ENCODE measurements at places on chromosomes 13 and 19.

DNA sequence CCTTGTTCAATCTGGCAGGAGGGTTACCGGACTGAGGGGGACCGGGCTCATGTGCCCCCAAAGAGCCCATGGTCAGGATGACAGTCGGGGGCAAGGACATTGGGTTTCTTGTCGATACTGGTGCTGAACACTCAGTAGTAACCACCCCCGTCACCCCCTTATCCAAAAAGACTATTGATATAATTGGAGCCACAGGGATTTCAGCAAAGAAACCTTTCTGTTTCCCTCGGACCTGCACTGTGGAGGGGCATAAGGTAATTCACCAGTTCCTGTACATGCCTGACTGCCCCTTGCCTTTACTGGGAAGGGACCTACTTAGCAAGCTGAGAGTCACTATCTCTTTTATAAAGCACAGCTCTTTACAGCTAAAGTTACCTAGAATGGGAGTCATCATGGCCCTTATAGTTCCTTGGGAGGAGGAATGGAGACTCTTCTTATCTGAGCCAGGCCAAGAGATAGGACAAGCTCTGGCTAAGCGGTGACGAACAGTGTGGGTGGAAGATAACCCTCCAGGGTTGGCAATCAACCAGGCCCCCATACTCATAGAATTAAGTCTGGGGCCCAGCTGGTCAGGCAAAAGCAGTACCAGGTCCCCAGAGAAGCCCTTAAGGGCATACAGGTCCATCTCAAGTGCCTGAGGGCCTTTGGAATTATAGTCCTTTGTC is 603.7 kb downstream of the UQCRFS1 start:
- DNase-seq: no peak

DNA sequence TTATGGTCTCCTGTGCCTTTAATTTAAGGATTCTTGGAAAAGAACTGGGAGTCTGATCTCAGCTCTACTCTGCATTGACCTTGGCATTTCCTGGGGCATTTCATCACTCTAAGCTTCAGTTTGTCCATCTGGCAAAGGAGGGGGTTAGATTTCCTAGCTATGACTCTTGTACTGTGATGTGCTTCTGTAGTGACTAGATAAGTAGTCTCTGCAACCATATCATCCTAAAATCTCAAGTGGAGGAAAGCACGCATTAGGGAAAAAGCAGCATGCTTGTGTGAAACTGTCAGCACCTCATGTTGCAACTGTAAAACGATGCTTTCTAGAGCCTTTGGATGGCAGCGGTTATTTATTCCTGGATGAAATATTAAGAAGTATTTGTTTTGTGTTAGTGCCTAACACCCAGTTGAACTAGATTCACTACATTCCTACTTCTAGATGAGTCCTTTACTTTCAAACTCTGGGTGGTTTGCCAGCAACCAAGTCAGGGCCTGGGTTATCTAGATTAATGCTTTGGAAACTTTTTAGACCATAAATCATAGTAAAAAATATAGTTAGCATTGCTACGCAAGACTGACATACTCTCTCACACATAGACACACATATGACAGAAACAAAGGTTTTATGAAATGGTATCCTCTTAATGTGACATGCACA is 6.8 kb downstream of the WDFY2 start:
- DNase-seq: peak; percentile 99

GRCh38 chr19:782185-782877 is 14.9 kb upstream of the PTBP1 start:
- peak; percentile 87 for DNase-seq

DNA sequence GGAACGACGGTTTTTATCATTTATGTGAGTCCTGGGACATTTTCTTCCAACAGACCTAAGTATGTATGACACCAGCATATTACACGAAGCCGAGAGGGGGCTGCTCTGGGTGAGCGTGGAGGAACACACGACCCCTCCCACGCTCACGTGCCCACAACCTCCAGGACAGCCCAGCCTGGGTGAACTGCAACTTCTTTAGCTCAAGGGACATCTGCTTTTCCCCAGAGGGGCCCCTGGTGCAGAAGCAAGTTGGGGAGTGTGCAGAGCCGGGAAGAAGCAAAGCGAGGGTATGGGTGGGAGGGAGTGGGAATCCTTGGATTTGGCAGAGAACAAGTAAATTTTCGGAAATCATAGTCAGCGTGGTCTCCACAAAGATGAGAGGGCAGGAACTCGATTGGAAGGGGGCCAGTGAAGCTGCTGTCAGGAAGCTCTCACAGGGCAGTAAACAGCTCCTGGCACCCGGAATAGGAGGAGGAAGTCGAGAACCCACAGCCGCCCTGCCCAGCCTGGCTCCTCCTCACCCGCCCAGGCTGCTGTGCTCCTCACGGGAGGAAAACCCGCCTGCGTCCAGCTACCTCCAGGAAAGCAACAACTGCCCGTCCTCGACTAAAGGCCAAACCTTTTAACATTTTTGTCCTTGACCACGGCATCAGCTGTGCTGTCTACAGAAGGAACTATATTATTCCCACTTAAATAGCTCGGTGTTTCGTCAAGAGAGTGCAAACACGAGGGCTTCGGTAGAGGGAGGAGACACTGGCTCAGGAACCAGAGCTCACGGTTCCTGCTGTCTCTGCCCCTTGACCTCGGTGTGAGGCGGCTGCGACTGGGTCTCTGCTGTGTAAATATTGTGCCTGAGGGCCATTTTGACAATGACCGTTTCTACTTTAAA is 17.2 kb upstream of the CFAP97D2 start:
- DNase-seq: peak; percentile 59

GRCh38 chr19:37931881-37932655 is 25.1 kb downstream of the SIPA1L3 start:
- DNase-seq: peak; percentile 77

DNA sequence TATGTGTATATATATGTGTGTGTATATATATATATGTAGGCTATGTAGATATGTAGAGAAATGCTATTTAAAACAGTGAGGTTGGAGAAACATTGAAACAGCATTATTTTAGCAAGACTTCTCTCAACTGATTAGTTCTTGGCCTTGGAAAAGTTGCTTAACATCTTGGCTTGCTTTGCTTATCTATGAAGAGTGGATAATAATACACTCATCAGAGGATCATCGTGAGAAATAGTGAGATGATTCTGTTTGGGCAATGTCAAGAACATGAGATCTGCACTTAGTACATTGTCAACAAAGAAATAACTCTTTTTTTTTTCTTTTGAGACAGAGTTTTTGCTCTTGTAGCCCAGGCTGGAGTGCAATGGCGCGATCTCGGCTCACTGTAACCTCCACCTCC is 128.3 kb downstream of the KLF5 start:
- no peak for DNase-seq

GRCh38 chr13:97849305-97849704 is 104.2 kb upstream of the IPO5 start:
- peak; percentile 42 for DNase-seq

GRCh38 chr13:84032116-84032515 is 149.8 kb upstream of the SLITRK1 start:
- peak; percentile 16 for DNase-seq

GRCh38 chr13:50396001-50396400 is 380.8 kb downstream of the KCNRG start:
- no peak for DNase-seq

DNA sequence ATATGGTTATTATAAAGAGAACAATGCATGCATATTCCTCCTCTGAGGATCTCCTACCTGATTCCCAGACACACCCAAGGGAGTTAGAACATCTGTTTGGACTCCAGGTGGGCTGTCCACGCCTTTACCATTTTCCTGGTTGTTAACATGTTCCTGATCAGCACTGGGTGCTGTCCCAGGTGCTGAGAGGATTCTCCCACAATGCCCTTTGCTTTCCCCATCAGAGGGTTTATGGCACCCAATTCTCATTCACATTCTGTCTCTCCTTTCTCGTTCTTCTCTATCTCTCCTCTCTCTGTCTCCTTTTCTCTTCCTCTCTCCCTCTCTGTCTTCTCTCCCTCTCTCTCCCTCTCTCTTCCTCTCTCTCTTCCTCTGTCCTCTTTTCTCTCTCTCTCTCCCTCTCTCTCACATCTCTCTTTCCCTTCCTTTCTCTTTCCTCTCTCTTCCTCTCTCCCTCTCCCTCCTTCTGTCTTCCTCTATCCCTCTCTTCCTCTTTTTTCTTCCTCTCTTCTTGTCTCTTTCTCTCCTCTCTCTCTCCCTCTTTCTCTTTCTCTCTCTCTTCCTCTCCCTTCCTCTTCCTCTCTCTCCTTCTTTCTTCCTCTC is 3.3 kb upstream of the RDH13 start:
- no peak for DNase-seq

DNA sequence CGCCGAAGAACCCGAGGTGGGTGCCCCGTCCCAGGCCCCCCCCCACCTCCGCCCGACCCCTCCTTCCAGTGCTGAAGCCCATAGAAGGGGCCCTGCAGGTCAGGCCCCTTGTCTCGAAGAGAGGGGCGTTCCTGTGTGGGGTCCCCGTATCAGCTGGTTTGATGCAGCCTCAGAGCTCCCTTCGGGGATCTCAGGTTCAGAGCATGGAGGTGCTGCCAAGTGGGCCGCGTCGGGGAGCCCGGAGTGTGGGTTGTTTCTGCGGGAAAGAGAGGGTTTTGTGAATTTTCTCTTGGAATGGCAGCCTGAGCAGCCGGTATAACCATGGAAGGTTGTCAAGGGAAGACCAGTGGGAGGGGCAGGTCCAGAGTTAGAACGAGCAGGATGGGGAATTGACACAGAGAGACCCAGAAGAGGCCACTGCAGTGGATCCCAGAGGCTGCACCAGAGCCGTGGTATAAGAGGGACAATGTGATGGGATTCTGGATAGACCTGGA is 384 bp downstream of the TRAPPC2B start:
- peak; percentile 20 for DNase-seq

GRCh38 chr19:4524808-4525562 is 6.7 kb upstream of the PLIN4 start:
- DNase-seq: peak; percentile 47

DNA sequence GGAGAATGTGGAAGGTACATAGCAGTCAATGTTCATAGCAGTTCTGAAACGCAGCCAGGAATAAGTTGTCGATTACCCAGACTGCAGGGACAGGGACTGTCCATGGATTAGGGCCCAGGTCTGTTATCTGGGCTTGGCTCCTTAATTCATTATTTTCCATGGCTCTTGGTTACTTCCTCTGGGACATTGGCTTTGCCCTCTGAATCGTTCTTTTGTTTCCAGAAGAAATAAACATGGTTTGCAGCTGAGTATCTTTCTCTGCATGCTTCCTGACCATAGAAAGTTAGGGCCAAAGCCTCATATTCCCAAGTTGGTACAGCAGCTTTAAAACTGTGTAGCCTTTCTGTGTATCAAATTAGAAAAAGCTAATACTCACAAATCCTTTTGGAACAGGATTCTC is 121.7 kb upstream of the MAB21L1 start:
- DNase-seq: no peak

GRCh38 chr13:21385710-21386109 is 73.4 kb downstream of the ZDHHC20 start:
- DNase-seq: no peak

DNA sequence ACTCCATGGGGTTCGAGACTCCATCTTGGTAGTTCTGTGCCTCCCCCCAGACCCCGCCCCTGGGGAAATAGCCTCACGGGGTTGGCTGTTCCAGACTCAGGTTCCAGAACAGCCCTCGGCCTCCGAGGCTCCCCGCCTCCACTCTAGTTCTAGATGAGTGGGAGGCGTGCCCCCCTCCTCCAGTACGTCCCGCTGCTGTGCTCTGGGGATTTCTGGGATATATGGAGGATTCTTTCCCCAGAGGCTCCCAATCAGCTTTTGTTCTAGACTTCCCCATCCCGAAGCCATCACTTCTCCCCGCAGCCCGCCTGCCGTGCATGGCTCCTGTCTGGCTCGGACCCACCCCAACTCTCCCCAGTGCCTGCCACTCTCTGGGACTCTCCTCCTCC is 1.9 kb upstream of the CACNG7 start:
- DNase-seq: no peak

DNA sequence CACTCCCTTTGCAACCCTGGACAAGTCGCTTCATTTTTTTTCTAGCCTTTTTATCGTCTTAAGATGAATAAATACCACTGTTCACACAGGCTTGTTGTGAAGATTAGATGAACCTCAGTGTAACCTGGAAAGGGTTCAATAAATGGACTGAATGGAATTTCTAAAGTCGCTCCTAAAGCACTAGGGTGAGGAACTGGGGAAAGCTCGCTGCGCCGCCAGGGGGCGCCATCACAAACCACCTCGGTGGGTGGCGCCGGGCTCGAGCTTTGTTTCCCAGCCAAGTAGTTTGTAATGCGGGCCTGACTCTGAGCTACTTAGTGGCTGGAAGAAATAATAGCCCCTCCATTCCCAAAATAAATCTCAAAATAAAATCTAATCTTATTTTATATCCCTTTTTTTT is 2.2 kb upstream of the CEACAM6 start:
- DNase-seq: peak; percentile 21

DNA sequence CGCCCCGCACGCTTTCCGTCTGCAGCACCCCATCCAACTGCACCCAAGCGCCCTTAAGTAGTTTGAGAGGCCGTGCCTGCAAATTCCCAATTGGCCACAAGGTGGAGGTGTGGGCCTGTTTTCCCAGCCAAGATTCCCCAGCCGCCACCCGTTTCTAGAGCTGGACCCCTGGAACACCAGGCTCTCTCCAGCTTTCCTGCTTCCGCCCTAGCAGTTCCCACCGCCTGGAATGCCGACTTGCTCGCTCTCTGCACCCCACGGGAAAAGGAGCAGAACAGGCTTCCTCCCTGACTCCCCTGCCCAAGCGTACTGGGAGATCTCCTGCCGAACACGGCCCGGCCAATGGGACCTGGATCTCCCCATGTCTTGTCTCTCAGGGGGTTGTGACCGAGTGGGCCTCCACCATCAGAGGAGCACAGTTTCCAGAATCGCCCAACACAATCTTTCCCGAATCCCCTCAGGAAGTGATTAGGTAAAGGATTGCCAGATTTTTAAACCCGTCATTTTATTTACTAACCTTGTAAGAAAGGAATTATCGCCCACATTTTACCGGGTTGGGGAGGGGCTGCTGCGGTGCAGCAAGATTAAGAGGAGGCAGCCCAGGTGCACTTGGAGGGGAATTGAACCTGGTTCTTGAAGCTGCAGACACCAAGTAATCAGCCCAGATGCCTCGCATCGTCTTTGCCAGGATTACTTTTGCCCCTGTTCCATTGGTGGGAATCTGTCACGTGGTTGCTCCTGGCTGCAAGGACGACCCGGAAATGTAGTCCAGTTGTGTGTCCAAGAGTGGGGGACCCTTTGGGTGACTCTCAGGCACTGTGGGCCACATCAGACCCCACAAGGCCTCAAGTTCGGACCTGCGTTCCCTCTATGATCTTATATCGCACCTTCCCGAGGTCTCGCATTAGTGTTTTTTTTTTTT is 3.5 kb upstream of the NAPSA start:
- peak; percentile 90 for DNase-seq

GRCh38 chr19:45321848-45322247 is 827 bp downstream of the CKM start:
- no peak for DNase-seq

- peak; percentile 23 for DNase-seq
These were observed 58.0 kb downstream of the ERCC5 start for GRCh38 chr13:102903659-102904407.
